ENCODE measurements at places on chromosomes 4 and X.

GRCh38 chr4:186105647-186106321 lies 1.3 kb downstream of the FAM149A start:
- no peak for DNase-seq

- DNase-seq: no peak
These were observed 11.2 kb downstream of the BLTP1 start for GRCh38 chr4:122163301-122163700.

- no peak for DNase-seq
These were observed 89.6 kb downstream of the KCNIP4 start for GRCh38 chr4:21858971-21859370.

GRCh38 chrX:77771601-77772000 lies 14.4 kb downstream of the ATRX start:
- DNase-seq: no peak

GRCh38 chr4:170741856-170742255 lies 652.1 kb upstream of the AADAT start:
- DNase-seq: no peak

- no peak for DNase-seq
These were observed 55.6 kb downstream of the SNCA start for GRCh38 chr4:89781321-89781720.

DNA sequence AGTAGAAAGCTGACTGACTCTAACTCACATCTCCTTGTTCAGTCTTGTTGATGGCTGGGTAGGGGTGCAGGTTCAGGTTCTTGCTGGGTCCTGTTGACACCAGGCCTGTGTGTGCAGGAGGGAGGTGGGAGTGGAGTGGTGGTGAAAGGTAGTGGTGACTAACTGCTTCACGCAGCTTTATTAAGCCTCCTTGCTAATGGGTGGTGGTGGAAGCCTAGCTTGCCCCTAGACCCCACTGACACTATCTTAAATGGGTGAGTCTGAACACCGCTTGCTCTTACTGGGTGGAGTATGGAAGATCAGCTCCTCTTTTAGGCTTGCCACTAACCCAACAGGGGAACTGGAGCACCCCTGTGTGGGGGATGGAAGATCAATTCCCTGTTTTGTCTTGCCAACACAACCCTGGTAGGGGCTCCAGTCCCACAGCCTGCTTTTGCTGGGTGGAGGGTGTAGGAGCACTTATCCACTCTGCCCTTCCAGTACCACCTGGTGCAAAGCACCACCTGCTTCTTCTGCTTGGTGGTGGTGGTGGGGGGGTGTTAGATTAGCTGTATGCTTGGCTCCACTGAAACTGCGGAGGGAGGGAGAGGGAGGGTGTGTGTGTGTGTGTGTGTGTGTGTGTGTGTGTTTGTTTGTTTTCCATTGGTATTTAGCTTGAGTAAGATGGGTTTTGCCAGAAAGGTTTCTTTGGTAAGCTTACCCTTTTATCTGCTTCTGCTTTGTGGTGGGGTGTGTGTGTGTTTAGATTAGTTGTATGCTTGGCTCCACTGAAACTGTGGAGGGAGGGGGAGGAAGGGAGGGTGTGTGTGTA lies 25.6 kb downstream of the KDM6A start:
- DNase-seq: peak; percentile 30
